ENCODE measurements at places on chromosomes 7 and 10.
A peak's percentile ranks its signal among the peaks of the same experiment; 100 is the strongest.

- no peak for DNase-seq
Observed at GRCh38 chr10:121879476-121879875, 48.4 kb downstream of the ATE1 start.

DNA sequence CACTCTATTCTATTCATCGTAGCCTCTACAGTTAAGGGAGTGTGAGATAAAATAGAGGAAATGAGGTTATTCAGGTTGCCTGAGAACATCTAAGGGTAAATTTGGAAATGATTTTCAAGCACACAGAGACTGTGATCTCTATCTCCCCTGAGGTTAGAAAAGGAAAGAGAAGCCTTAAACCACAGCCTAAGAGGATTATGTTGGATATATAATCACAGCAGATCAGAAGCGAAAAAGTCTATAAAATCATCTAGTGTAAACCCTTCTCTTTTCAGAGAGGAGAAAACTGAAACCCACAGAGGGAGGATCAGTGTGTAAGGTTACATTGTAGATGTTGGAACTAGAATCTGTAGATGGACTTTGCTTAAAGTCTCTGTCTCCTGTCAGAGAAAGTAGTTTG, 90.6 kb upstream of the SEMA3E start:
- DNase-seq: no peak

- peak; percentile 59 for DNase-seq
Observed at GRCh38 chr10:34454590-34455261, 360.4 kb downstream of the PARD3 start.

DNA sequence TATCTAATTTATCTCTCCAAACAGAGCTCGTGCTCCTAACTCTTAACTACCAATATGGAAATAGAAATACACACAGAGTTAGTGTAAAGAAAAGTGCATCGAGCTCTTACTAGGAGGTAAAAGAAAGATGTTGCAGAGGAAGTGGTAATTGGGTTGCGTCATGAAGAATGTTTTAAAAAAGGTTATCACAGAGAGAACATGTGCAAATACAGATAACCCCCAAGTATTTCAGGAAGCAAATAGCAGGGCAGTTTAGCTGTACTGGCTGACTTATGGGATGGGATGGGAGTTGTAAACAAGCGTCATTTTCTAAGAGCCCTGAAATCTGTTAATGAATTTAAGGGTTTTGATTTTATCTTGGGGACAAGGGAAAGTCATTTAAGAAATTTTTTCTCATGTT, 153.9 kb downstream of the AGMO start:
- peak; percentile 6 for DNase-seq

GRCh38 chr7:67842571-67842970, 845.9 kb downstream of the TYW1 start:
- no peak for DNase-seq

DNA sequence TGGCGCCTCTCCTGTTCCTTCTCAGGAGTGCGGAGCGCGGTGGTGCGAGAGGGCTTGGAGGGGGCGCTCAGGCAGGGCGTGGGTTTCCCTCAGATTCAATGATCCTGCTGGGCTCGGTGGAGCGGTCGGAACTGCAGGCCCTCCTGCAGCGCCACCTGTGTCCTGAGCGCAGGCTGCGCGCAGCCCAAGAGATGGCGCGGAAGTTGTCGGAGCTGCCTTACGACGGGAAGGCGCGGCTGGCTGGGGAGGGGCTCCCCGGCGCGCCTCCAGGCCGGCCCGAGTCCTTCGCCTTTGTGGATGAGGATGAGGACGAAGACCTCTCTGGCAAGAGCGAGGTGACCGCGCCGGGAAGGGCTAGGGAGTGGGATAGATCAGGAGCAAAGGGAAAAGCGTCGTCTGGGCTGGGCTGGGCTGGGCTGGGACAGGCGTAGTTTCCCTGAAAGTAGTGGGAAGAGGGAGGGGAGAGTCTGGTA, 17.0 kb downstream of the FAM131B start:
- DNase-seq: peak; percentile 28

DNA sequence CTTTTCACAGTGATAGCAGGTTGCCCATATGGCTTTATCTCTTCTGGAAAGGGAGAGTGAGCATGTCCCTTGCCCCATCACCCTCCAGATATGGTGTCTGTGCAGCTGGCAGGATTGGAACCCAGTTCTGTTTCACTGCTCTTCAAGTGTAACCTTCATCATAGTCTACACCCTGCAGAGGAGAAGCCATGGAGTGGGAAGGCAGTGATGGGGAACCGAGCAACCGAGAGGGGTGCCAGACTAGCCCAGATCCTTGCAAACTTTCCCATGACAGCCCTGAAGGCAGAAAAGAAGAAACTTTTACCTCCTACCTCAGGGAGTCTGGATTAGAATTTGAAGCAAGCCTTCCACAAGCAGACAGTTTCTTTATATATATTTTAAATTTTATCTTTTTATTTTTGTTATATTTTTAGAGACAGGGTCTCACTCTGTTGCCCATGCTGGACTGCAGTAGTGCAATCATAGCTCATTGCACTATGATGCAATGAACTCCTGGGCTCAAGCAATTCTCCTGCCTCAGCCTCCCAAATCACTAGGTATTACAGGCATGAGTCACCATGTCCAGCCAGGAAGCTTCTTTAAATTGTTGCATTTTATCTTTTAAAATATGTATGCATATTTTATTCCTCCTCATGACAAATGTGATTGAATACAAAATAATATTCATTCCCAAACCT, 133.3 kb downstream of the KCNMA1 start:
- DNase-seq: peak; percentile 66

DNA sequence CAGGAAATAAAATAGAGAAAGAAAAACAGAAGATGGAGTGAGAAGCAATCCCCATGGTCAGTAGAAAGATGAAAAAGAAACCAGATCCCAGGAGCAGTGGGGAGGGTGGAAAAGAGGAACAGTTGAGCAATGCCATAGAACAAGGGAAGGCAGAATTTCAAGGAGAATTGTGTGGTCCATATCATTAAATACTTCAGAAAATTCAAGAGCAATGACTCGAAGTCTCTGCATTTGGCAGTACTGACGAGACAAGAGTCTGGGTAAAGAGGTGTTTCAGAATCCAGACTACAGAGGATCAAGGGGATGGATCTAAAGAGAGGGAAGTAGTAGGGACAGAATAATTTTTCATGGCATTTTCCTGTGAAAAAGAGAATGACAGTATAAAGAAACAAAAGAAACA, 512.6 kb downstream of the PHTF2 start:
- DNase-seq: no peak

- peak; percentile 27 for DNase-seq
Observed at GRCh38 chr7:2687338-2687869, 598 bp upstream of the AMZ1 start.

DNA sequence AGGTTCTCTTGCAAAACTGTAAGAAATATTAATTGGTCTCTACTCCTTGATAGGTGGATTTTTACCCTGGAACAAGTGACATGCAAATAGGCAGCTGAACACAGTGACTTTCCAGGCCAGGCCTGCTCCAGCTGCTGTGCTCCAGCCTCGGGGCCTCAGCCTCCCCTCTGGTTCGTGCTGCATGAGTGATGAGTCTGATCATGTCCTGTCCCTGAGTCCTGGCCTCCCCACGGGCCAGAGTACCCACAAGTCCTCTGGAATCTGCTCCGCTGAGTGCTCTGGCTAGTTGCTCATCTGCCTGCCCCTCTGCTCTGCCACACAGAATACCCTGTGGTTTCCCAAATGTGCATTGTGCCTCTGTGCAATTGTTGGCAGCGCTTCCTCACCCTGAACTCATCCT, 80.1 kb upstream of the PDZD8 start:
- no peak for DNase-seq

DNA sequence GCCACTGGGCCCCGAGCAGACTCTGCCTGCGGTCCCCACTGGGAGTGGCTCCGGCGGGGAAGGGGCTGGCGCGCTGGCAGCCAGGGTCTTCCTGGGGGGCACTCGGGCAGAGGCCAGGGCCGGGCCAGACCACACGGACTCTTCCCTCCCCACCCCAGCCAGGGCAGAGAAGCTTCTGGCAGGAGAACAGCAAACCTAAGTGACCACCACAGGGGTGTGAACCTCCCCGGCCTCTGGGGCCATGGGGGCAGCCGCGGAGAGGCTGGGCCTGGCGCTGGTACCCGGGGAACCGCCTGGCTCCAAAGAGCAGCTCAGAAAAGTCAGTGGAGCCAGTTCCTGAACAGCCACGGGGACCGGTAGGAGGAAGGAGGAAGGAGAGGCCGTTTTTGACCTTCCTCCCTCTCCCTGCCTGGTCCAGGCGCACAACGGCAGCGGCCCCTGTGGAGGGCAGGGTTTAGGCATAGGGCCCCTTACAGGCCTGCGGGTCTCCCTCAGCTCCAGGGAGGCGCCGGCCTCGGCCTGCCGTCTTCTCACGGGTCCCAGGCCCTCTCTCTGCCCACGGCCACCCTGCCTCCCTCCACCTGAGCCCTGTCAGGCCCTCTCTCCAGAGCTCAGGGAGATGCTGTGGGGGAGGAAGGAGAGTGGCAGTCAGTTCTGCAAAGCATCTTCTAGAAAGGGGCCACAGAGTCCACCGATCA, 51.8 kb downstream of the TMEM209 start:
- no peak for DNase-seq

GRCh38 chr7:106597014-106597413, 63.9 kb downstream of the CCDC71L start:
- DNase-seq: no peak
